ENCODE measurements at places on chromosomes 11 and 22. TPM values are rescaled to one million over a fixed set of nuclear protein-coding genes. Genes with fewer than 3 reads are reported as not detected.

Gene THY1
- total RNA-seq: 43.3 TPM

Gene ALG12
- 22.4 TPM for total RNA-seq

Gene VPREB1
- not detected for total RNA-seq

DNA sequence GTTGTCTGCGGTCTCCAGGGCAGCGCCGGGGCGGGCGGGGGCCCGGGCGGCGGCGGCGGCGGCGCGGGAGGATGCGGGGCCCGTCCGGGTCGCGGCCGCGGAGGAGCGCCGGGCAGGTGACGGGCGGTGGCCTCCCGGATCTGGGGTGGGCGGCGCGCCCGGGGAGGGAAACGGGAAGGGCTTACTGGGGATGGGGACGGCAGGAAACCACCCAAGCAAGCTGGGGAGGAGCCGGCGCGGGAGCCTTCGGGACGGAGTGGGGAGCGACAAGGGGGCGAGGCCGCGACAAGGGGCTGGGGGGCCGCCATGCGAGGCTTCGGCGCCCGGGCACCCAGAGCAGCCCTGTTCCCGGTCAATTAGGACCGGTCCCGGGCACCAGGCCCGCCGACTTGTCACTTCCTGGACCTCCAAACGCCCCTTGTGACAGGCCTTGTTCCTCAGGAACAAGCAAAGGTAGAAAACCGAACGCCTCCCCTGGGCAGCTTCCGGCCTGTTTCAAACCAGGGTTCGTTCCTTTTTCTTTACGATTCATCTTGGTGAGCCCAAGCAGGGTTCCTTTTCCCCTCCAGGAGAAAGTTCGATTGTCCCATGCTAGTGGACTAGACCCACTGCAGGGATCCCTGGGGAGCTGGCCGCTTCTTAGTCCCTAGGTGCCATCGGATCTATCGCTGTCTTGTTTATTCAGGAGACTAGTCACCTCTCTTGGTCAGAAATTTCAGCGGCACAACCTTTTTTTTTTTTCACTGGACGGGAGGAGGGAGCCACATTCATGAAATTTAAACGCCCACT lies 492 bp downstream of the JHY start:
- peak; percentile 74 for DNase-seq

DNA sequence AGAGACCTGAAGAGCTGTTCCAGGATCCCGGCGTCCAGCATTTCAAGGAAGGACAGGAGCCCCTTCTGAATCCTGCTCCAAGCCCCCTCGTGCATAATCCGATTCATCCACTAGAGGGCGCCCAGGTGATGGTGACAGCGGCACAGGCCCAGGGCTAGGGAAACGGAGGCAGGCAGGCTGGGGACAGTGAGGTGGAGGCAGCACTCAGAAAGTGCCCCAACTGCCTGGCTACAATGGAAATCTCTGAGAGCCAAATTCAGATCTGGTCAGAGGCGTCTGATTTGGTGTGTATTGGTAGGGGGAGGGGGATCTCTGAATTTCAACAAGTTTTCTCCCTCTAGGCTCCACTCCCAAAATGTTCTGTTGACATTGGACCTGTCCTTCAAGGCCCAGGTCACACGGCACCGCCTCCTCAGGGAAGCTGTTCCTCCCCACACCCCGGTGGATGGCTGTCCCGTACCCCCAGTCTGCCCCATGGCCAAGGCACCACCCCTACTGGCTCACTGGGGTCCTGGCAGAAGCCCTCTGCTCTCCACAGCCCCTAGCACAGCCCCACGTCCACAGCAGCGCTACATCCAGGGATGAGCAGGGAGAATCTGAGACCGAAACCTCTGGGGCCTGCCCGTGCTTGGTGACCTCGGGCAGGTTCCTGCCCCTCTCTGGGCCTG lies 142.9 kb downstream of the CRYBB2 start:
- DNase-seq: peak; percentile 74

- DNase-seq: no peak
Measured at GRCh38 chr11:46267930-46268329, 9.5 kb upstream of the CREB3L1 start.

DNA sequence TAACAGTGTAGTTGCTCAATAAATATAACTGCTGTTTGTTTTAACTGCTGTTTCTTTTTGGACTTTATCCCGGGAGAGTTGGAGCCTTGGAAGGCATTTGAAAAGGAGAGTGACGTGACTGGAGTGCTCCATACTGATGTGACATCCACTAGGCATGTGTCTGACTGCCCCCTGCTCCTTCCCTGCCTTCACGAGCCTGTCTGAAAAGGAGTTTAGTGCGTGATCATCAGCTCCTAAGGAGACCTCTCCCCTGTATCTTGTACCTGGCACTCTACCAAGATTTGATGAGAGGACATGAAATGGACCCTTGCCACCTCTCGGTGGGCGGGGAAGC lies 22.9 kb downstream of the ZBTB16 start:
- peak; percentile 63 for DNase-seq

DNA sequence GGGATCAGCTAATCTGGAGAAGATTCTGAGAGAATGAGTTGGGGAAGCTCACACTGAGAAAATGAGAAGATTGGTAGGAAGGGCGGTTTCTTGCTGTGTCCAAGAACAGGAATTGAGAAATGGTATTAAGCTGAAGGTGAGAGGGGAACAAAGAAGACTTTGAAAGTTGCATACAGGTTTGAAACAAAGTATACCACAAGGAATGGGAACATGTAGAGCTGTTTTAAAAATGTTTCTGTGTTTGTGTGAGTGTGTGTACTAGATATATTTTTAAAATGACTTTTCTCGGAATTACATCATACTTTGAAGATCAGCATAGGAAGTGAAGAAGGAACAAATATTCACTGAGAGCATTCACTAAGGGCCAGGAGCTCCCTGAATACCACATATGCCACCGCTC lies 24.4 kb upstream of the IZUMO1R start:
- no peak for DNase-seq

DNA sequence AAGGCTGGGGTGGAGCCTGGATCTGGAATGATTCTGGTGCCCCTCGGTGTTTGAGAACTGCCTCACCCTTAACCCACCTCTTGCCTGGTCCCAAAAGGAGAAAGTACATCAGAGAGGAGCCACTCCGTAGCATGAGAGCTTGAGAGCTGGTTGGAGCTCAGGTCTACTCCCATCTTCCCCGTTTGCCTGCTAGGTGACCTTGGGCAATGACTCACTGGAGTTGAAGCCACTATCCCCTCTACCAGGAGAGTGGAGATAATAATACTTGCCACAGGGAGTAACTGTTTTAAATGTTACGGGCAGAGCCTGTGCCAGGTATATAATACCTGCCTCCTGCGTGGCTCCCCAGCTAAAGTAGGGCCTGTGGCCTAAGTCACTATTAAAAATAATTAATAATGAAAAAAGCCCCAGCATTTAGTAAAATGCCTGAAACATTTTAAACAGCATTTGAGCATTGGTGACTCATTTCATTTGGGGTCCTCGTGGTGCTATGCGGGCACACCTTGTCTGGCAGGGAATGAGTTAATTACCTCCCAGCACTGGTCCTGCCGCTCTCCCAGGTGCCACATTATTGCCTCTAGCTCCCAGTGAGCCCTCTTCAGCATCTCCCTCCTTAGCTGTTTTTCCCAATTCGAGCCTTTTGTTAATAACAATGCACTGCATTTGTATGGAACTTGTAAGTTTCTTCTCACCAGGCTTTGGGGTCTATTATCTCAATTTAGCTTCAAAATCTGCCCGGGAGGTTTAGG lies 22.5 kb downstream of the CYTH4 start:
- no peak for DNase-seq

DNA sequence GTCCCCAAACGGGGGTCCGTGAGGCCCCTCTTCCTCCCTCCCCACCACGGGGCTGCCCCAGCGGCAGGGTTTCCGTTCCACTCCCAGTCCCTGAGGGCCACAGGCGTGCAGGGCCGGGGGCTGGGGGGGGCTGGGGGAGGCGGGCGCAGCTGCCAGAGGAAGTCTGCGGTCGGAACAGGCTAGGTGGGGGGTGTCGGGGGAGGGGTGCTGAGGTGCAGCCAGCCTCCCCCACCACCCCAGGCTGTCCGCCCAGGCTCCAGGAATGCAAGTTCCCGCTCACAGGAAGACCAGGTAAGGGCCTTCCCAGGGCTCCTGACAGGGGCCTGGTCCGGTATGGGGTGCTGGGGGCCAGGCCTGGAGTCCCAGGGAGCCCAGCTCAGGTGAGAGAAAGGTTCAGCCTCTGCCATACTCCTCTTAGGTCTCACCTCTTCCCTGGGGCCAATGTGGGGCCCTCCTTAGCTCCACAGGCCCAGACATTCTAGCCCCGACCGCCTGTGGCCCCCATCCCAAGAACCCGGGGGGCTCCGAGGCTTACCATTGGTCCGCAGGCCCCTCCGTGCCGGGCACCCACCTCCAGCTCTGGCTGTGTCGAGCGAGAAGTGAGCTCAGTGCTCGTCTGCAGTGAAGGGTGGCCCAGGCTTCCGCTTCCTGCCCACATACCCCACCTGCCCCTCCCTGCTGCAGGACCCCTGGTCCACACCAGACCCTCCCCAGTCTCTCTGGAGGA lies at the start of gene PTPRCAP:
Gene PTPRCAP, minus strand, starts transcription at position 601 of the 727 bp plus-strand sequence. Its CDS starts 63 bp downstream, at position 538.
- no peak for DNase-seq

DNA sequence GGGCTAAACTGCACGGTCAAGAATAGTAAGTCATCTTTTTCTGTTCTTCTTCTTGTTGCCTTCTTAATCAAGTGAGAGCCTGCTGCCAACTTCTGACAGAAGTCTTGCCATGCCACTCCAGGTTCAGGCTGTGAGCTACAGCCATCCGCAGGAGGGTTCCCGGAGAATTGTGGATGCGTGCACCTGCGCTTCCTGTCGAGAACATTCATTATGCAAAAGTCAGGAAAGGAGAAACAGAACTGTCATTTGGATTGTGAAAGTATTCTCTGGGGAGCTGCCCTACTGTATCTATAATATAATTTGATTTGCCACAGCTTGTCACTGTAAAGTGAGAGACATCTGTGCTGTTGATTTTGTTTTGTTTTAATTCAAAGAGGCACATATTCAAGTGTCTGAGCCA lies 12.3 kb downstream of the IL17RA start:
- no peak for DNase-seq

DNA sequence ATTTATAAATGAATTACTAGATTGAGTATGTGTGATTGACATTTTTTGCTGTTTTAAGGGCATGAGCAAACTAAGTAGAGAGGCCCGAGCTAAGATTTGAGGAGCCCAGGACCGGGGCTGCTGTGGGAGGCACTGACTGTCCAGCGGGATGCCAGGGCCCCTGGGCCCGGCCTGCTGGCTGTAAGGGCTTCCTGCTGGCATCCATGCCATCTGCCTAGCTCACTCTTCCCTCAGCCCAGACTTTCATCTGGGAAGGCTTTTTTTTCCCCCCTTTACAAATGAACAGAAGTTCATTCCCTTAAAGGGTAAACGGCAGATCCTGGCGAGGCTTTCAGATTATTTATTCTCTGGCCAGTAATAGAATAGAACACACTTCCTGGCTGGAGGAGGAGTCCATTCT lies 16.0 kb upstream of the TP53I11 start:
- DNase-seq: no peak

- DNase-seq: no peak
Measured at GRCh38 chr11:76233196-76233921, 27.1 kb upstream of the WNT11 start.

GRCh38 chr11:68934321-68934645 lies 30.6 kb downstream of the IGHMBP2 start:
- DNase-seq: no peak
